ENCODE measurements at places on chromosomes 4 and X.

GRCh38 chr4:26826721-26827120, 33.9 kb upstream of the STIM2 start:
- DNase-seq = peak; percentile 50

DNA sequence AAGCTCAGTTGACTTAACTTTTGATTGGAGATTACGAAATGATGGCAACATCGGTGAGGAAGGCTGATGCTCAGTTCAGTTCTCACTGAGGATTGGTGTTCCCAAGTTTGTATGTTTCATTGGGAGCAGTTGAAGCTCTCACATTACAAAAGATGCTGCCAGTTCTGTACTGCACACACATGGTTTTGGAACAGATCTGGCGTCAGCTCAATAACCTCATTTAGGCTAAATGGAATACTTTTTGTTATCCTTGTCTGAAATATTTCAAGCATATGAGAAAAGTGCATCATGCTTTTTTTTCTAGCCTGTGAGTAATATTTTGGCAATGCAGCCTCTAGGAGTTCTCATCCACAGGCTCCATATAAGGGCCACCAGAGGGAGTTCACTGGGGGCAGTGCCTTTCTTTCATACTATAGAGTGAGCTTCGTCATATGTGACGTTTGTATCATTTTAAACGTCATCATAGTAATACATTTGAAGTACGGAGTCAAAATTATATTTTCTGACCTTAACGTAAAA, 4.1 kb downstream of the ENPEP start:
- no peak for DNase-seq

DNA sequence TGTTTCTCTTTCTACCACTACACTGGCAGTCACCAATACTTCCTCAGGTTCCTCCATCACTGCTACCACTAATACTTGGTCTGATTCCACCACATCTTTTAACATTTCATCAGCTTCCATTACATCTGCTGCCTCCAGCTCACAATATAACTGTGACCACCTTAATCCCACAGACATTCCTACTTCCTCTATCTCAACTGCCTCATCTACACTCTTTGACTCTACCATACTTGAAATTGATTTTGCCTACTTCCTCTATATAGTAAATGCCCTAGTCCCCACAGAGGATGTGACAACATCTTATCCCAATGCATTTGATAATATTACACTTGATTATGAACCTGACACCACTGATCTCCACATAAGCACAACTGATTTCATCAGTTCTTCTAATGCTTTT, 29.0 kb downstream of the OPRPN start:
- no peak for DNase-seq

DNA sequence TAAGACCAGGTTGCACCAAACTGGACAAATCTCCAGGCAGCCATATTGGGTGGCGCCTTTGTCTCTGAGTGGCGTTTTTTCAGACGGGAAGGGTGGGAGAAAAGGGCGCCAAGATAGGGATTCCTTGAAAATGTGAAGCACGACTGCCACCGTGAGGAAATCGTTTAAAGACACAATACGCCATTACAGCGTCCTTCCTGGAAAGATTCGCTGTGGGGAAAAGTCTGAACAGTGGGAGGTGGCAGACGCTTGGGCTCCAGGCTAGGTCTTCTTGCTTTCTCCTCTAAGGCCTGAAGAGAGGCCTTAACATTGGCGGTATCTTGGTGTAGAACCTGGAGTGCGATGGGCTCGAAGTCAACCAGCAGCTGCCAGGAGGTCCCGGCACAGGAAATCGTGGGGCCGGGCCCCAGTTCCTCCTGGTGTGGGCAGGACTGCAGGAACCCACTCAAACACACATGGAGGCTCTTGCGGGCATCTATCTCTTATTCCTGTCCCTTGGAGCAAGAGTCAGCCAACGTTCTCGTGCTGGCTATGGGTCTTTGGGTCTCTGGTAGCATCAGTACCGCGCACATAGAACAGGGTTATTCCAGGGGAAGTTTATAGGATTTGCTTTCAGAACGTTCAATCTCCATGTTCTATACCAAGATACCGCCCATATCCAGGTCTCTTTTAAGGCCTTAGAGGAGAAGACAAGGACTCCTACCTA, 208.8 kb downstream of the OR13H1 start:
- peak; percentile 82 for DNase-seq

GRCh38 chr4:1008840-1009541, 2.4 kb upstream of the FGFRL1 start:
- DNase-seq = peak; percentile 62

DNA sequence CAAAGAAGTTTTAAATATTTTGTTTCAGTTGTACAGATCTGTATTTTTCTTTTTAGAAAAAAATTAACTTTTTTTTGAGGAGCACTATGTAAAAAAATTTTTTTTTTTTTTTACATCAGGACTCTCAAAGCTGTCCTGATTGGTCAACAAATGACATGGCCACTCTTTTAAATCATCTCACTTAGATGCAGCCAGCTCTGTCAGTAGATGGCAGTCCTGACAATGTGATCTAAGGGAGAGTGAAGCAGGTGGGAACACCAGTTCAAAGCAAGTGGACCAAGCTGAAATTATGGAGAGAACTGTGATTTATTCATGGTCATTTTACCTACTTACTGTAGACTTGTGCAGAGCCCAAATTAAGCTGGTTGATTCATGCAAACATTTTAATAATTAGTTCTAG, 174.7 kb upstream of the GPRIN3 start:
- no peak for DNase-seq

DNA sequence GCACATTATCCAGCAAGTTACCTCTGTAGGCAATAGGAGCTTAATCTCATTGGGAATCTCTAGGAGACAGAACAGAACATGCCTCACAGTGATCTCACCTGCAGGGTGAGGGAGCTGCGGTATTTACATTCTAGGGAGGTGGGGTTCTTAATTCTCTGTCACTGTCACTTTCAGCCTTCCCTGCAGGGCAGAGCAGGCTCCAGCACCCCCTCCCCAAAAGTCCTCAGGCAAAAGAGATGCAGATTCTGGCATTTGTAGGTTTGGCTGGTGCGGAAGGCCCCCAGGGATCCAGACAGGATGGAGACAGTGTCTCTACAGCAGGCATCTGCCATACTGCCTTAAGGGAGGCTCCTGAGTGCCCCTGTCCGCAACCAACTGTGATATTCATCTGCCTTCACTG, 166.4 kb upstream of the ATP6AP2 start:
- no peak for DNase-seq

DNA sequence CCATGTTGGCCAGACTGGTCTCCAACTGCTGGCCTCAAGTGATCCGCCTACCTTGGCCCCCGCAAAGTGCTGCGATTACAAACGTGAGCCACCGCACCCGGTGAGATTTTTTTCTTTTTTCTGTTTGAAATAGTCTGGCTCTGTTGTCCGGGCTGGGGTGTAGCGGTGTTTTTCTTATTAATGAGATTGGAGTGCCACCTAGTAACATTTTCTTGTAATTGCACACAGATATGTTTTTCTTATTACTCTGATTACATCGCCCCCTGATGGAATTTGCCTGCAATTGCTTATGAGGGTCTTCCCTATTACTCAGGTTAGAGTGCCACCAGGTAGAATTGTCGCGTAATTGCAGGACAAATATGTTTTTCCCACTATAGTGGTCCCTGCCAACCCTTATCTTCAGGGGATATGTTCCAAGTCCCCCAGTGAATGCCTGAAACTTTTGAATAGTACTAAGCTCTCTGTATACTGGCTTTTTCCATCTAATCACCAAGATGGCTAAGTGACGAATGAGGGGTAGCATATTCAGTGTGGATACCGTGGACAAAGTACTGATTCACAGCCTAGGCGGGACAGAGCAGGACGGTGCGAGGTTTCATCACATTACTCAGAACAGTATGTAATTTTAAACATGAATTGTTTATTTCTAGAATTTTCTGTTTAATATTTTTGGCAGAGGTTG, 8.6 kb upstream of the PDHA1 start:
- no peak for DNase-seq

- DNase-seq = no peak
Measured at GRCh38 chr4:114677346-114677979, 78.9 kb downstream of the UGT8 start.

DNA sequence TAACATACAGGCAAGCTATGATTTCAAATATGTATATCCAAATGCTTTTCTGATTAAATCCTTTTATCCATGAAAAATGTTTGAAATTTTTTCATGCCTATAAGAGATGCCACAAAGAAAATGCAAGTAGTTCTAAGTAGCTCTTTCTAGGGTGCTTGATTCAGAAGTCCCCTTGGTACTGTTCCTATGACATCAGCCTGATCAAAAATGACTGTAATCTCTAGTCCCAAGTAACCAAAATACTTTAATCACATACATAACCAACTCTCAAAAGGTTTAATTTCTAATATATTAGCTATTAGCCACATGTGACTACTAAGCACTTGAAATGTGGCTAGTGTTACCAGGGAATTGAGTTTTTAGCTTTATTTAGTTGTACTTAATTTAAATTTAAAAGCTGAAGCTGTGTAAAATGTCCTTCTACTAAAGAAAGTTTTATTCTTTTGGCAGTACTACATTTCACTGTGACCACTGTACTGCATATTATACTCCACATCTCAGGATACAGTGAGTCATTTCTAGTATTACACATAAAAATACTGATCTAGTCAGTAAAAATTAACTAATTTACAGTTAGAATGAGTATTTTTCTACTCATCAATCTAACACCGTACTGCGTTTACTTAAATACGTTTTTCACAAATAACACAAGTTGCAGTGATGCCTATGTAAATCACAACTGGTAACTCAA, 33.9 kb downstream of the FBXW7 start:
- DNase-seq = no peak

- no peak for DNase-seq
Measured at GRCh38 chrX:114591121-114591520, 7.2 kb downstream of the HTR2C start.

DNA sequence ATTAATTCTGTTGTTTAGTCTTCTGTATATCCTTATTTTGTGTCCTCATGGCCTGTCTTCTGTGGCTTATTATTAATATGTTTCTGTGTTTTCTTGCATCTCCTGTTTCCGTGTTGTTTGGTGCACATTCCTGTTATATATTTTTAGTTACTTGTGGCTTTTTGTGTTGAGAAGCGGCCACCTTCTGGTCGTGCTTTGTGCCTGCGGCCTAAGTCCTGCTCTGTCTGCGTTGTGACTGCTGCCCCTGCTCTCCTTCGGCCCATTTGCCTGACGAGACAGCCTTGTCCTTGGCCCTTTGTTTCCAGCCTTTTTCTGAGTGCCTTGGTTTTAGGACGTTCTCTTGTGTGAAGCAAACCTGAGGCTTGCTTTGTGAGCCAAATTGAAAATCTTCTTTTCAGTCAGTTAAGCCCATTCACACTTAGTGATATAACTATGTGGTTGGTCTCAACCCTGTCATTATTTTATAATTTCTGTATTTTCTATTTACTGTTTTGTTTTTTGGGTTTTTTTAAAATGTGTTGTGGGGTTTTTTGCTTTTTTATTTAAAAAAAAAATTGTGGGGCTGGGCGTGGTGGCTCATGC, 43.8 kb downstream of the TNIP2 start:
- DNase-seq = no peak

- DNase-seq = no peak
Measured at GRCh38 chr4:52098618-52099017, 47.5 kb downstream of the SPATA18 start.

- DNase-seq = peak; percentile 66
Measured at GRCh38 chr4:54784161-54784671, 126.5 kb downstream of the KIT start.

- no peak for DNase-seq
Measured at GRCh38 chr4:30553706-30554105, 166.5 kb upstream of the PCDH7 start.

GRCh38 chrX:141832247-141832646, 5.9 kb upstream of the MAGEC3 start:
- DNase-seq = no peak

- DNase-seq = no peak
Measured at GRCh38 chr4:177161781-177162180, 147.9 kb upstream of the NEIL3 start.

DNA sequence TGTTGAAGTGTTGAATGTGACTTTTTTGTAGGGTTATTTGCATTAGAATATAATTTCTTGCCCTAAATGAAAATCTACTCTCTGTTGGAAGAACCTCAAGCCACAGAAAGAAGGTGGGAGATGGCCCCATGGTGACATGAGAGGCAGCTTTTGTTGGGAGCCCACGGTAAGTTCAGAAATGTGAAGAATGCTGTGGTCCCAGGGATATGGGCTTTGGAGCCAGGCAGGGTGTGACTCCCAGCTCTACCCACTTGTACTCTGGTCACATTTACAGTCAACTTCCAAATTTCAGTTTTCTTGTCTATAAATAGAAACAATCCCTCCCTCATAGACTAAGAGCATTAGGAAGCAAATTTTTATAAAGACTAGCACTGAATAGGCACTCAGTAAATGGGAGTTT, 177.8 kb downstream of the RAB28 start:
- DNase-seq = no peak

DNA sequence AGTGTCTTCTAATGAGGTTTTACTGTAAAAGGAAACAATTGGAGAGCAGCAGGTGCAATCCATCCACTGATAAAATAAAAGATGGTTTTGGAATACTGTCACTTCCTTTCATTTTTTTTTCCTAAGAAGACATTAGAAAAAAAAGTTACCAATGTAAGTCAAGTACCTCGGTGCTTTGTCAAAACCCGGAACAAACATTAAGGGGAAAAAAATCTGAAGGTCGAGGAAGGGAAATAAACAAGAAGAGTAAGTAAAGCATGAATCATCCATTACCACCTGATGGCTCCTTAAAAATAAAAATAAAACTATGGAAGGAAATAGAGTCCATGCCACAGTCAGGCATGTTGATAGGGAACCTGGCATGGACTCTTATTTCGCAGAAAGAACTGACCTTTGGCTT, 15.3 kb upstream of the XPNPEP2 start:
- DNase-seq = no peak

DNA sequence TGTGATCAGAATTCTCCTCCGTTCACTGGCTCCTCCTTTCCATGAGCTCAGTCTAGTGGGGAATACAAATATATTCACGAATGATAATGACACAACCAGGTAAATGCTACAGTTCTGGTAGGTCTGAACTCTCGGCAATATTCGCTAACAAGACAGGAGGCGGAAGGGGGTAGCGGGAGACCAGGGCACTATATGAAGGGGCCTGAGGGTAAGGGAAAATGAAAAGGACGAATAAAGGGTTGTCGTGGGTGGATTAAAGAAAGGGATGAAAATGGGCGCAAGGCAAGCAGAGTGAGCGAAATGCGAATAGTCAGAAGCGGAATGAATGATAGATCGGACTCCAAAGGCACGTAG, 743 bp downstream of the NKAP start:
- DNase-seq = no peak

All from left colon (tissue), 2 donors.